Activated CD8-positive, alpha-beta memory T cell treated with anti-CD3 and anti-CD28 coated beads, Interleukin-2, amount 10 ng/mL, durations not matched to agents 7 days and 5 days (primary cell): ENCODE measurements at places on chromosomes 2 and 18. TPM values are rescaled to one million over a fixed set of nuclear protein-coding genes. Genes with fewer than 3 reads are reported as not detected.

RTP5 gene
- not detected for total RNA-seq

EXOC6B gene
- total RNA-seq = 22.8 TPM

NDC80 gene
- 101 TPM for total RNA-seq

REG3G gene
- not detected for total RNA-seq

WDSUB1 gene
- total RNA-seq = 5.1 TPM

FAM228B gene
- 9.3 TPM for total RNA-seq

GRCh38 chr2:233461481-233461891 lies 105.1 kb downstream of the USP40 start:
- no peak for DNase-seq

- no peak for DNase-seq
These were observed 8.2 kb downstream of the ZFP36L2 start for GRCh38 chr2:43218155-43218701.

- no peak for DNase-seq
These were observed 130.1 kb upstream of the TPO start for GRCh38 chr2:1283020-1283801.

DNA sequence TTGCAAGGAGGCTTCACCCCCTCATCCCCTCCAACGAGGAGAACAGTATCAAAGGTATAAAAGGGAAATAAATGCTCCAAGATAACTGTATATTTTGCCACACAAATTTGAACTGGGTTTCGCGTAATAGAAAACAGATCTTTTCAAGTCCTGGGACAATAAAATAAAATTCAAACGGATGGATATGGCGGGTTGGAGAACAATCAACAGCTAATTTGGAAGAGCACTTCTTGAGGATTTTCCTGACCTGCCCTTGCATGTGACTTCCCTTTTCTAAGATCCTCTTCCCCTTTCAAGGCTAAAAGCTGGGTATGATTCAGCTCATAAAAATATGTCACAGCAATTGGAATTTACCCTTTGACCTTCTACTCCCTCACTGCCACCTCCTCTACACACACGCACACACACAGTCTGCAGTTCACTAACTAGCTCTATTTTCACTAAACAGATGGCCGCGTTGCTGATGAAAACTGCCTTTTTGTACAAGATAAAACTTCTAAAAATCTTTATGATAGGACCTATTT lies 386.9 kb downstream of the FIGN start:
- no peak for DNase-seq

GRCh38 chr2:207928079-207928478 lies 97.2 kb downstream of the PLEKHM3 start:
- DNase-seq = no peak

DNA sequence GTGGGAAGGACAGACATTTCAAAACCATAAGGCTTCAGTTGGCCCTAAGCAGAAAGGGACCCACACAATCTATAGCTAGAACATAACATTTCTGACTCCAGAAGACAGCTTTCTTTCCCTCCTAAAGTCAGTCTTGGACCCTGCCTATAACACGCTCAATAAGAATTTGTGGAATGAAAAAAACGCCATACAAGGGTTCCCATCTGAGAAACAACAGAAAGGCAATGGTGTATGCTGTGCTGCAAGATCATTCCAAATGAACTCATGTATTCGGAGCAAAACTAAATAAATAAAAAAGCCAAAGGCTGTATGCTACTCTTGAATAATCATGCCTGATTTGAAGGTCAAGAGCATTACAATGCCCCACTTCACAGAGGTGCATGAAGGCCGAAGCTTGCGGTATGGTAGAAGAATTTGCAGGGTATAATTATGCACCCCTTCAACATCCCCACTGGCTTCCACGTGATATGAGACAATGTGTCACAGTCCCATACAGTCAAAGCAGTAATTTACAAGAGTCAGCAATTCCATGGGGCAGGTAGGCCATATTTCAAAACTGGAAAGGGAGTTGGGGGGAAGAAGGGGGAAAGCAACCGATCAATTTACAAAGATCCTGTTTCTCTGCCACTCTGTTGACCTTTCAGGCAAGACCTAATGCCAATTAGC lies 61.4 kb upstream of the SLC14A2 start:
- no peak for DNase-seq

DNA sequence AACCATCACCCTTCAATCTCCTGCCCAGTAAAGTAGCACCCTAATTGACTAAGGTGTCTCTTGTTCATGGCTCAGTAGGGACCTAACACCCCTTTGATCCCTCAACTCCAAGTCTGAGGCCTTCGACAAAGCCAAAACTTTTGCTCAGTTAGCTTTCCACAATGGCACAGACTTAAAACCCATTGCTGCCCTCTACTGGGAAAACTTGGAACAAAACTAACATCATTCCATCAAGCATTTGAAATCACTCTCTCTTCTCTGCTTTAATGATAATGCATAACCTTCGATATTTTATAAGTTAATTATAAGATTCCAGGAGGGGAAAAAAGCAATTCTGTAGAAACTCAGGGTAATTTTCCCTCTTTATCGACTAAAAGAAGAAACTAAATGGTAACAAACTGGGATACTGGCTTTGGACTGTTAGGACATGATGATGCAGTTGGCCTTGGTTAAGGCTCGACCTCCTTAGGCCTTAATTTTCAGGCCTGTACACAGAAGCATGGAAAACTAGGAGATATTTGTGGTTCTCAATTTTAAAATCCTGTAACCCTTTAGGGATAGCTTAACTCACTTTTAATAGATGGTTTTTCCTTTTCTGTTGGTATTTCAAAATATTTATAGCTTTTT lies 127.8 kb downstream of the STK39 start:
- no peak for DNase-seq

GRCh38 chr2:46813680-46814079 lies 101.9 kb downstream of the MCFD2 start:
- no peak for DNase-seq

GRCh38 chr2:111927723-111928122 lies 29.3 kb downstream of the MERTK start:
- DNase-seq = no peak

DNA sequence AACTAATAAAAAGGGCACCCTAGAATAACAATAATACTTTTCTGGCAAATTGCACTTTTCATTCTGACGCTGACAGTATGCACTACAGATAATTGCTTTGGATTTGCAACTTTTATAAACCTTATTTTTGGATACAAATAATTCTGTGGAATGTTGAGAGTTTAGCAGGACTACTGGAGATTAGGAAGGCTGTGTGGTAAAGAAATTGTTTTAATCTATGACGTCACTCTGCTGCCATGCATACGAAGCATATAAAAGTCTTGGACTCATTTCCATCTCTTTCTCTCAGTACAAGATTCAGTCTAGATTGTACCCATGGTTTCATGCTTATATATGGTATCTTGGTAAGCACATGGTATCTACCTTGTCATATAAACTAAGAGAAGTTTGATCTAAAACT lies 28.1 kb upstream of the ZCCHC2 start:
- DNase-seq = no peak

DNA sequence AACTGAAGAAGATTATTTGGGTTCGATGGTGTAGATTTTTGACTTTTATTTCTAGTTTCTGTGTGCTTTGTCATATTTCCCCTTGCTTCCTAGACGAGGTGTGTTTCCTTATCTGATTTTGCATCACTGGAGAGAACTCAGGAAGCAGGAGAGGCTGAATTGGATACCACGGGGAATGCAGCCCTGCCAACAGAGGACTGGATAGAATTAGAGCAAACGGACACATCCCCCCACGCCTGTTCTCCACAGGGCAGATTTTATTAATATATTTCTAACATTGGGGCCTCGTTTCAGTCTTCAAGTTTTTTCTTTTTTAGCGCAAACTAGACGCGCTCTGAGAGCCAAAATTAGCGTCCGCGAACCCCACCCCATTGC lies 678 bp upstream of the VAPA start:
- DNase-seq = no peak

GRCh38 chr2:18546567-18546966 lies 13.9 kb downstream of the RDH14 start:
- no peak for DNase-seq

DNA sequence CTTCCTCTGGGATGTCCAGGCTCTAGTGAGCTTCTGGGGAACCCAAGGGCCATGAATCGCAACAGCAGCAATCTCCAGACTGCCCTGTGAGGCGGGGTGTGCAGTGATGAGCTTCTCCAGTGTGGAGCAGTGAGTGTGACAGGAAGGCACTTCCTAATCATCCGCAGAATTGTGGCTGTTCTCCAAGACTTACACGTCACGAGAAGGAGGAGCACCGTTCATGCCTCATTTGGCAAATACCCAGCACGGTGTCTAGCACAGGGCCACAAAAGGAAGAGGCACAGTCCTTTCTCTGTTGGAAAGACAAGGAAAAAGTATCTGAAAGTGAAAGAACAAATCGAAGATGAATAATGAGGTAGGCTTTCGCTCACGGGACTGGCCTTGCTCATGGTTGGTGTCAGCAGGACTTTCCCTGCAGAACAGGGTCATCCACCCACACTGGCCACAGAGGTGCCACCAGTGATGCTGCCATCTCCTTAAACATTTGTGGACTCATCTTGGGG lies 125.1 kb upstream of the HAAO start:
- DNase-seq = no peak

DNA sequence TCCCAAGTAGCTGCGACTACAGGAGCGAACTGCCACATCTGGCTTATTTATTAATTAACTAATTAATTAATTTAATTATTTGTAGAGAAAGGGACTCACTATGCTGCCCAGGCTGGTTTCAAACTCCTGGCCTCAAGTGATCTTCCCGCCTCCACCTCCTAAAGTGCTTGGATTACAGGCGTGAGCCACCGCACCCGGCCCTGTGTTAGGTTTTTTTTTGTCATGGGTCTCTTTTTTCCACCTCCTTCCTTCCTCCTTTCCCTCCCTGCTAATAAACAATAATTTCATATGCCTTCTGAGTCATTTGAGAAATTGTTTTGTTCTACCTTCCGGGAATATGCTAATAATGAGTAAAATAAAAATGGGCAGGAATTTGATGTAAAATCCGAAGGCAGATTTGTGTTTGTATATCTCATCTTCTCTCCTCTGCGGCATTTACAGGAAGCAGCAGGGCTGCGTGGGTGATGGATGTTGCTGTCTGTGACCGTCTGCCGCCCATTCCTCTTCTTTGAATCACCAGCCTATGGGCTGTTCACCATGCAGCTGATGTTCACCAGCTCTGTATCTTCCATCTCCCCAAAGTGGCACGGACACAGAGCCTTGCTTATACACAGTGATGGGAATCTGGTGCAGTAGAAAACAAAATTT lies 89.9 kb downstream of the ACSL3 start:
- DNase-seq = no peak

DNA sequence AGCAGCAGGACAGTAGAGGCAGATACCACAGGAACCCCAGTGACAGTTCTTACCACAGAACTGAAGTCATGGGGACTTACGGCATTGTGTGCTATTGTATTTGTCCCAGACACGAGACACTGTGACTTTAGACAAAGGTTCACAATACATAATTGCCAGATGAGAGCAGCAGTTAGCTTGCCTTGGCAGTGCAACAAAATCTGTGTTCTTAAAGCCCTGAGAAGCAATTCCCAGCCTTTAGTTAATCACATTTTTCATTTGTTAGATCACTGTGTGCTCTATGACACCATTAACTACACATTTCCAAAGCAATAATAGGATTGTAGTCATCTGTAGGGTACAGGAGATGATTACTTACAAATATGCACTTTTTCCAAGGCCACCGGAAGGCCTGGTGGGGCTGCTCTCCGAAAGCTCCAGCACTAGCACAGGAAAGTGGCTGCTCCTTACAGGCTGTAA lies 97.5 kb upstream of the LDLRAD4 start:
- DNase-seq = no peak

DNA sequence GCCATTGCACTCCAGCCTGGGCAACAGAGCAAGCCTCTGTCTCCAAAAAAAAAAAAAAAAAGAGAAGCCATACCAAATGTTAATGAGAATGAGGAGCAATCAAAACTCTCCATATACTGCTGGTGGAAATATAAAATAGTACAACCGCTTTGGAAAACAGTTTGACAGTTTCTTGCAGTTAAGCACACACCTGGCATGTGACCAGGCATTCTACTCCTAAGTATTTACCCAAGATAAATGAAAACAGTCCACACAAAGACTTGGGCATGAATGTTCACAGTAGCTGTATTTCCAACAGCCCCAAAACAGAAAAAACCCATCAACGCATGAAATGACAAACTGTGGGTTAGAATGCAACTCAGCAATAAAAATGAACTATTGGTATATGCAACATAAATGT lies 76.0 kb upstream of the ST8SIA5 start:
- DNase-seq = no peak

DNA sequence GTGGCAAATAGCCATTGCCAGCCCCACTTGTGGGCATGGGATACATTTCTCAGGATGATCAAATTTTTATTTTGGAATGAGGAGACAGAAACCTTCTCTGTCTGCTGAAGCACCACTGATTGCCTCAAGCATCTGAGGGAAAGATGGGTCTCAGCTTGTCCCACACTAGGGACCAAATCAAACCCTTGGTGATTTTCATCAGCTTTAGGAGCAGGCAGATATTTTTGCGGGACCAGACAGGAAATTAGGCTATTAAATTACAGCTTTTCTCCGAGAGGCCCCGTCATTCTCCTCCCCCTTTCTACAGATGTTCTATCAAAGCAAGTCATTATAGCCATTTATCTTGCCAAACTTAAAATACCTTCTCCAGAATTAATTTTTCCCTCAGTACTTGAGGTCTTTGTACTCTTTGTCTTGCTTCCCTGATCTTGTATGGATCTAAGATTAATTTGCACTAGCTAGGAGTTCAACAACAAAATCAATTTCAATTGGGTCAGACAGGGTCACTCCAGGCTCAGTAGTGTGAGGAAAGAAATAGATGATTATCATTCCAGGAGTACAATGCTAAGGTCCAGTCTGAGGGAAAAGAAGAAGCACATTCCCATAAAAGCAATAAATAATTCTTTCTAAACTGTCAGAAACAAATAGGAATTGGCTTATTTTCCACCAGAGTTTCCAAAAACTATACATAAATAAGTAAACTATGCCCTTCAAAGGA lies 818.1 kb upstream of the SOX11 start:
- DNase-seq = no peak

- DNase-seq = no peak
These were observed 7.2 kb upstream of the DAW1 start for GRCh38 chr2:227864161-227864756.

- DNase-seq = no peak
These were observed 468.7 kb upstream of the FANCL start for GRCh38 chr2:58709687-58710354.

DNA sequence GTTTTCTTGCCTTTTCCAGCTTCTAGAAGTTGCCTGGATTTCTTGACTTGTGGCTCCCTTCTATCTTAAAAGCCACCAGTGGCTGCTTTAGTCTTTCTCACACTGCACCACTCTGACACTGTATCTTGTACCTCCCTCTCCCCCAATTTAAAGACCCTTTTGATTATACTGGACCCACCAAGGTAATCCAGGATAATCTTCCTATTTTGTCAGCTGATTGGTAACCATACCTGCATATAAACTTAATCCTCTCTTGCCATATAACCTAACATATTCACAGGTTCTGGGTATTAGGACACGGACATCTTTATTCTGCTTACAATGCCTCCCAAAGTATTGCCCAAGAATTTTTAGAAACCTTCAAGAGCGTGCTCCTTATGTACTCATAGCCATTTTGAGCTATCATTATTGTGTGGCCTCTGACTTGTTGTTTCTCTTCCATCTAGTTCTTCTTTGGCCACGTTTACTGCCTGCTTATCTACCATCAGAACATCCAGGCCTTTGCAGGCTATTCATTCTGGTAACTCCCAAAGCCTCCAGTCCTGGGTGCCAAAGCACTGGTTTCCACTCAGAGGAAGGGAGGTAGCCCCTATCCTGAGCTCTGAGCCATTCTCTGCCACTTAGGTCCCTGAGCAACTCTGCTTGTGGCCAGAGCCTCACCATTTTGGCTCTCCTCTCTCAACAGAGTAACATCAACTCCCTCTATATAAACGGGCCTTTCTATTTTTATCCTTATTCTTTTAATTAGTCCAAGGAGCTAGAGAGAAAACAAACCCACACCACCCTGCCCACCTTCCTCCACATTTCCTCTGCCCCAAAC lies 70.8 kb downstream of the MYO3B start:
- no peak for DNase-seq
